Sciatic nerve (tissue), 2 donors: ENCODE measurements at places on chromosomes 6 and 20.
A peak's percentile ranks its signal among the peaks of the same experiment; 100 is the strongest.

DNA sequence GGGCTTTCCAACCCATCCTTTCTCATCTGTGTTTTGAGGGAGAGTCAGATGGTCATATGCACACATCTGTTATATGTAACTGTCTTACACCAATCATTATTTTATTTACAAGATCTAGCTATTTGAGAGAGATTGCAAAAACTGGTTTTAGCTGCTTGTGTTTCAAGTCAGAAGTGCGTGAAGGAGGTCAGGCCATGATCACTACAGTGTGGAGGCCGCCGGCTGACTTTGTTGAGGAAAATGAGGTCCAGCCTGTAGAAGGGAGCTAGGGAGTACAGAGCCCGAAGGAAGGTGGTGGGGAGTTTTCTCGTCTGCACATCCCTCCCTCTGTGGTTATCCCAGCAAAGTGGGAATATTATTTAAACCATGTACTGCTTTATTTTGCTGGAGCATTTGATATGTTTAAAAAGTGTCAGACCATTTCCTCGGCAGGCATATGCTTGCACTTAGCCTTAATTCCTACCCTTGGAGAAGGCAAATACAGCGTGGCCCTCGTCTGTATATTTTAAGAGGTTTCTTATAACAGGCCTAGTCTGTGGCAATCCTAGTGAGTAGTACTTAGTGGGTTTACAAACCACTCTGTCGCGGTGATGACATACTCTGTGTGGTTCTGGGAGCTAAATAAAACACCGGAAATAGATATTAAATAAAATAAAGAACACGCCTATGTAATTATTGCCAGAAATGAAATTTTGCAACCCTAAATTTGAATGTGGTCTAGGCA, 95.6 kb downstream of the UST start:
- no peak for DNase-seq

DNA sequence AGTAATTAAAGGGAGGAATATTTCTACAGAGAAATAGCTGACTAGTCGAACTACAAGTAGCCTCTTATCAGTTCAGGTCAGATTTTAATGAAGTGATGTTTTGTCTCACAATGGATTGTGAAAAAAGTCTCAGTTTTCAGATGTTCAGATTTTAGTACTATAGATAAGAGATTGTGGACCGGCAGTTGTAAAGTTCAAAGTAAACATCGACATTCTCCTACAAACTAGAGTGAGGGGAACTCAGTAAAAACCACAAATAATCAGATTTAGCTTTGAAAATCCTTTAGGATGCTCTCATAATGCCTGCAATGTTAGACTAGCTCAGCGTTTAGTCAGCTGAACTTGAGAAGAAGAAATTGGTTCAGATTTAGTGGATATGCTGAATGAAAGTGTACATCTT, 39.9 kb downstream of the RCAN2 start:
- no peak for DNase-seq

GRCh38 chr20:19934792-19935491, 82.2 kb upstream of the NAA20 start:
- peak; percentile 72 for DNase-seq

GRCh38 chr6:70842541-70842940, 114.3 kb downstream of the B3GAT2 start:
- DNase-seq = no peak

GRCh38 chr6:83707829-83708545, 914 bp downstream of the SNAP91 start:
- no peak for DNase-seq

DNA sequence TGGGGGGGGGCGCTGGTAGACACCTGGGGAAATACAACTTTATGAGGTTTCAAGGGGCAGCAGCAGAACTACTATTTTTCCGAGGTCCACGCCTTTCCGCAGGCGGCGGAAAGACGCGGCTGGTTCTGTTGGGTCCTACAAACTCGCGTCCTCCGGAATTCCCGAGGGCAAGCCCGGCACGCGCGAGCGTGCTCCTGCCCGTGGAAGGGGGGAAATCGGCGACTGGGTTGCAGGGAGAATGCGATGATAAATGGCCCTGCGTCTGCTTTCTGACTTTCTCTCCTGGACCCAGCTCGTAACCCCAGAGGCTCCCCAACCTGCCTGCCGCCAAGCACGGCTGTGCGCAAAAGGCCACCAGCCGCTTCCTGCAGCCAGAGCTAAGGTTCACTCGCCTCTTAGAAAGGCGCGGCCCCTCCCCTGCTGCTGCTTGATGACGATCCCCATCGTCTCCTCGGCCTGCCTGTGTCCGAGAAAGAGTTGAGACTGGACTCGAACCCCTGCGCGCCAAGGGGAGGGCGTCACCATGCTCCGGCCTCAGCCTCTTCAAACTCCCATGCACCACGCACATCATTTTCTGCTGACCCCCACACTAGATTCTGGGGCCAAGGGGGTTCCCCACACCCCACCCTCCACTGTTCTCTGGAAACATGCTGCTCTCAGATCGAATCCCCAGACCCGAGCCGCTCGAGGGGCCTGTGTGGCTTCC, 6.7 kb downstream of the FOXA2 start:
- no peak for DNase-seq

GRCh38 chr20:33563788-33564187, 73.9 kb downstream of the CBFA2T2 start:
- no peak for DNase-seq

DNA sequence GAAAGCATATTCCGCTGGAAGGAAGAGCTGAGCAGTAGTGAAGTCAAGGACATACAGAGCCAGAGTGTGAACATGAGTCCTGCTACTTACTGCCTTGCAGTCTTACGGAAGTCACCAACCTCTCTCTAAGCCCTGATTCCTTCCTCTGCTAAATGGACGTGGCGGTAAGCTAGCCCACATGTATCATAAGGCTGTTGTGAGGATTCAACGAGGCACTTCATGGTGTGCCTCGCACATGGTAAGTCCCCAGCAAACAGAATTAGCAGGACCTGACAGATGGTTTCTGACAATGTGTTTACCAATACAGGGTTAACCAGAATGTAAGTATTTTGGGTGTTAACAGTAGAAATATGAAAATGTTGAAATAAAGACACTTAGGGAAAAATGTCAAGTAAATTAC, 93.2 kb downstream of the IRF4 start:
- DNase-seq = no peak

- no peak for DNase-seq
Observed at GRCh38 chr6:31586599-31587281, 663 bp downstream of the LST1 start.

DNA sequence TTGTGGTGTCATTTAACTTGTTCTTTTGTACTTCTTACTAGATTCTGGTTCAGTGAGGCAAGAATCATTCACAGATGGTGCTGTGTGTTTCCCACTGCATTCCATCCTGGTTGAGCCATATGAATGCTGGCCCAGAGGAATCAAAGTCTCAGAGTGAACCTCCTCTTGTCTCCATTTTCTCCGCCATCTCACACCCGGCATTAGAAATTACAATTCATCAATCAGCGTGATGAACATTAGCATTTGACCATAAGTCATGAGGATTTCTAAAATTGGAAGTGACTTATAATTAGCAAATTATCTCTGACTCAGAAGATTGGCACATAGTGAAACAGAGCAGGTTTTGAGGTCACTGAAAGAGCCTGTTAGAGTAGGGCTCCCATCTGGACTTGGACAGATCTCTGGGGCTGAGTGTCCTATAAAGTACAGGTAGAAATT, 25.2 kb downstream of the TNFAIP3 start:
- no peak for DNase-seq

DNA sequence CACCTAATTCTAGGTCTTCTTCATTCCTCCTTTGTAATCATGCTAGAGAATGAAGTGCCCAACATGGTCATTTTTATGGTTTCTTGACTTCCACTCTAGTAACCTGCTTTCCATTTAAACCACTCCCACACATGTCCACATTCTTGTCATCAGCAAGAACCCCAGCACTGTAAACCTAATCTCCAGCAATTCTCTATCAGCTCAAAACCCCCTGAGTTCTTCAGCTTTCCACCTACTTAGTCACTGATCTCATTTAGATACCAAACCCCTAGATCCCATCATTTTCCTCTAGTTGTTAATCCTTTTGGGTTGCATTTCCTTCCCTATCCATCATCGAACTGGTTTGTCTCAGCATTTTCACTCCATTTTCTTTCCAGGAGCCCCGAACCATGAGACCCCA, 49.7 kb downstream of the GOPC start:
- DNase-seq = no peak

GRCh38 chr6:55992546-55992945, 117.2 kb upstream of the BMP5 start:
- no peak for DNase-seq

DNA sequence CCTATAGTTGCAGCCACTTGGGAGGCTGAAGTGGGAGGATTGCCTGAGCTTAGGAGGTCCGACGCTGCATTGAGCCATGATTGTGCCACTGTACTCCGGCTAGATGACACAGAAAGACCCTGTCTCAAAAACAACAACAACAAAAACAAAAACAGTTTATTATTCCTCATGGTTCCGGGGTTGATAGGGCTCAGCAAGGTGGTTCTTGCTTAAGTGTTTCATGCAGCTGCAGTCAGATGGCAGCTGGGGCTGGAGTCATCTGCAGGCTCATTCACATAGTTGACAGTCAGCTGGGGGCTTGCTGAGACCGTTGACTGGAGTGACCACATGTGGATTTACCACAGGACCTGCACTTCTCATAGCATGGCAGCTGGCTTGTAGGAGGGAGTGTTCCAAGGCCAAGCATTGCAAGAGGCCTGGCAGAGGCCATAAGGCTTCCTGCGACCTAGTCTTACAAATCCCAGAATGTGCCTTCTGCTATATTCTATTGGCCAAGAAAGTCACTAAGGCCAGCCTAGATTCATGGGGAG, 28.9 kb upstream of the NNAT start:
- DNase-seq = no peak

DNA sequence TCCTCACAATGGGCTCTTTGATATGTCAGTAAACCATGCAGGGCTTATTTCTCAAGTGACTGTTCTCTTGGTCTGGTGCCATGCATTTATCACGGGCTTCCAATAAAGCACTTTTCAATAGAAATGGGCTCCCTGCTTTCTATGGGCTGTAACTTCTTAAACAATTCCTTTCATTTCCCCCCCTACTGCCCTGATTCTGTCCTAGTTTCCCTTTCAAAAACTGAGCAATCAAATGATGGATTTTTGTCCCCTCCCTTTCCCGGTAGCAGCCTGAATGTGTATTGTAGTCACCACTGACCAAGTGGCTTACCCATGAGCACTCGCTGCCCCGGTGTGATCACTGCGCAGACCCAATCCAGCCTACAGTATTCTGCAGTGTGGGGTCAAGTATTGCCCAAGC, 13.9 kb downstream of the RPS10 start:
- no peak for DNase-seq

DNA sequence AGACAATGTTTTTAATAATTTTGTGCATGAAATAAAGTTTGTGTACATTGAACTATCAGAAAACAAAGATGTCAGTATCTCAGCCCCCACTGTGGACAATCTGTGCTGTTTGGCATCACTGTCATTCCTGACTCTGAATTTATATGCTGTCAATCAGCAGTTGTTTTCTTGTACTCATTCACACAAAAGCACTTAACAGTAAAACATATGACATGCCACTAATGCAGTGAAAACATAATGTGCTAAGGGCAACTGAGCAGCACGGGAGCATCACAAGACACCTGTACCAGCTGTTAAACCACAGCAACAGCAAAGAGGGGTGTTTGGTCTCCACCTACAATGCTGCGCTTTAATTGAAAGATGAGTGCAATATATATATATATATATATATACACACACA, 647.8 kb upstream of the SLC35B3 start:
- no peak for DNase-seq

- no peak for DNase-seq
Observed at GRCh38 chr20:15843777-15844176, 729.5 kb downstream of the KIF16B start.

GRCh38 chr6:160203953-160204352, 54.7 kb downstream of the SLC22A2 start:
- DNase-seq = no peak

GRCh38 chr6:157538168-157538567, 157.2 kb downstream of the ZDHHC14 start:
- no peak for DNase-seq

DNA sequence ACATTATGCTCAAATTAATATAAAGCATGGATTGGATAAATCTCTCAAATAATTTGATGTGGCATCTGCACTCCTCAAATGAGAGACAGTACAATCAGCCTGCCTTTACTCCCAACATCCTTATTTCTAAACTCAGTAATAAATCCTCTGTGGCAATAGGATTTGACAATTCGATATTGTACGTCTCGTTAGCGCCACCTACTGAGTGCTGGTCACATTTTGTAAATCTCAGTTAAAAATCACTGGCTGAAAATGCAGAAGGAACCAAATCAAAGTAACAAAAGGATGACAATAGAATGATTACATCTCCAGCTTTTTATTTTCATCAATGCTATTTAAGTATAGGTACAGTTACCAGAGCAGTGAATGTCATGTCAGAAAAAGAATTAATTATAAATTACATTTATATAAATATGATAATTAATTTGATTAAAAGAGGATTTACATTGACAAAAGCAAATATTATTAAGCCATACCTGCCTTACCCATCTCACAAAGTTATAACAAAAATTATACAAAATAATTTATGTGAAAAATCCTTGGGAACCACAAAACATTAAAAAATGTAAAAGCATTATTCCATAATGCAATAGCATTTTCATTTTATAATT, 20.2 kb upstream of the GJE1 start:
- peak; percentile 88 for DNase-seq

DNA sequence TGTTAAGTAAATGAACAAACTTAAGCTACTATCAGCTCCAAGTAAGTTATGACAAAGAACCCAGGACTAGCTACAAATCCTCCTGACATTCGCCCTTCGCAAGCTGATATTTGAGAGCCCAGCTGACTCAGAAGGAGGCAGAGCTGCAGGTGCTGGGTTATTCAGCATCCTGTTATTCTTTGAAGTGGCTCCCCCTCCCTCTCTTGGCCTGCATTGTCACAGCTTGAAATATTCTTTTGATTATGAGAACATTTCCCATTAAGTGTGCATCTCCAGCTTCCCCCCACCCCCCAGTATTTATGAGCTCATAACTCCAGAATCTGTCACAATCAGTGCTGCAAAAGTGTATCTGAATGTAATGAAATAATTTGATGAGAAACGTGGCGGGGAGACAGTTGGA, 78.8 kb upstream of the RALY start:
- DNase-seq = no peak

- no peak for DNase-seq
Observed at GRCh38 chr6:52537001-52537753, 39.7 kb downstream of the TRAM2 start.

- no peak for DNase-seq
Observed at GRCh38 chr20:15564981-15565380, 1008.3 kb downstream of the KIF16B start.
